Stimulated activated CD4-positive, alpha-beta T cell treated with anti-CD3 and anti-CD28 coated beads, TNF-alpha, amount 100 ng/mL, for 1 hour (primary cell): ENCODE measurements at places on chromosomes 7 and 10.

DNA sequence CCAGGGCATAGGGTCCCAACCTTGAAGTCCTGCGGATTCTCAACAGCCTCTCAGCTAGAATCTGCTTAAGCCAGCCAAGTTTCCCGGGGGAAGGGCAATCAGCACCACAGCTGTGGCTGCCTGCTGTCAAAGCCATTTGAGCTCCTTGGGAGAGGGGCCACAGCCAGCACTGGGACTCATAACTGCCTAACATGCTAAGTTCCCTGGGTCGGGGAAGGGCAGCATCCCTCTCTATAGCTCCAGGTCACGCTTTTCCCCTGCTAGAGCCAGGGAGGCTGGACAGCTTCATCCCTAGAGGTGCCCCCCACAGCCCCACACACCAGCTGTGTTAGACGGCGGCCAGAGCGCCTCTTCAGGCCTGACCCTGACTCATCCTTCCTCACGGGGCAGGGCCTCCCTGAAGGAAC lies 49.6 kb upstream of the PDE1C start:
- DNase-seq, result no peak

DNA sequence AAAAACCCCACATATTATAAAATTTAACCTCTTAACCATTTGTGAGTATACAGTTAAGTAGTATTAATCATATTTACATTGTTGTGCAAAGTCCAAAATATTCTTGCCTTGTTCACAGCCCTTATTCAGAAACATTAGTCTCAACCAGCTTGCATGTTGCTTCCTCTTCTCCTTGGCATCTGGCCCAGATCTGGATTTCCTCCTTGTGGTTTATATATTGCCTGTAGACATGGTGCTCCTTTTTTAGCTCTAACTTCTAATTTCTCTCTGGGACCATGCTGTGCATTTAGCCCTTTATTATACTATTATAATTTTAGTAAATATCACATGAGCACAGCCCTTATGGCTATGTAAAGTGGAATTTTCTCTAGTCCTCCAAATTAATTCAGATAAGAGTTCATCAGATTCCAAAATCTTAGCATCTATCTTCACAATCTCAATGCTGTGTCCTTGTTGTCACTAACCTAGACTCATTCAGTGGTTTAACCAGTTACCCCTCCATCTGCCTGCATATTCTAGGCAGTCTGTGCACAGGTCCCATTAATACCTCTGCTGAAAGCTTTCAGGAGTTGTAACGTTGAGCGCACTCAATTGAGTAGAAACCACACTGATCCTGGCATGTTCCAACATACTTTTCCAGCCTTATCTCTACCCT lies 7.9 kb downstream of the CPED1 start:
- no peak for DNase-seq

DNA sequence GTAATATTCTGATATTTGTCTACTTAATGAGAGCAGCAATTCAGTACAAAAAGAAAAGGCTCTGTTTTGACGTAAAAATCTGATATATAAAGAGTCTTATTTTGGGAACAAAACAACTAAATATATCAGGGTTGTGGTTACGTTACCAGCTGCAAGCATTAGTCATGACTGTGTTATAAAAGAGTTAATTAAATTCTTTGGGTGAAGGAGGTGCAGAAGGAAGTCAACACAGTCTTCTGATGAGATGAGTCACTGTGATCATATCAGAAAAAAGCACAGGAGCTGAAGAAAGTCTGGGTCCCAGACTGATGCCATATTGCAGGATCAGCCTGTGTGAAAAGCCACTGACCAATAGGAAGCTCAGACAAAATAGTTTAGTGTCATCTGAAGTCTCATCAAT lies 234.3 kb upstream of the TEX47 start:
- DNase-seq, result no peak

- no peak for DNase-seq
Measured at GRCh38 chr7:13047061-13047460, 359.6 kb downstream of the ARL4A start.

GRCh38 chr7:120828528-120828927 lies 29.4 kb downstream of the TSPAN12 start:
- no peak for DNase-seq

DNA sequence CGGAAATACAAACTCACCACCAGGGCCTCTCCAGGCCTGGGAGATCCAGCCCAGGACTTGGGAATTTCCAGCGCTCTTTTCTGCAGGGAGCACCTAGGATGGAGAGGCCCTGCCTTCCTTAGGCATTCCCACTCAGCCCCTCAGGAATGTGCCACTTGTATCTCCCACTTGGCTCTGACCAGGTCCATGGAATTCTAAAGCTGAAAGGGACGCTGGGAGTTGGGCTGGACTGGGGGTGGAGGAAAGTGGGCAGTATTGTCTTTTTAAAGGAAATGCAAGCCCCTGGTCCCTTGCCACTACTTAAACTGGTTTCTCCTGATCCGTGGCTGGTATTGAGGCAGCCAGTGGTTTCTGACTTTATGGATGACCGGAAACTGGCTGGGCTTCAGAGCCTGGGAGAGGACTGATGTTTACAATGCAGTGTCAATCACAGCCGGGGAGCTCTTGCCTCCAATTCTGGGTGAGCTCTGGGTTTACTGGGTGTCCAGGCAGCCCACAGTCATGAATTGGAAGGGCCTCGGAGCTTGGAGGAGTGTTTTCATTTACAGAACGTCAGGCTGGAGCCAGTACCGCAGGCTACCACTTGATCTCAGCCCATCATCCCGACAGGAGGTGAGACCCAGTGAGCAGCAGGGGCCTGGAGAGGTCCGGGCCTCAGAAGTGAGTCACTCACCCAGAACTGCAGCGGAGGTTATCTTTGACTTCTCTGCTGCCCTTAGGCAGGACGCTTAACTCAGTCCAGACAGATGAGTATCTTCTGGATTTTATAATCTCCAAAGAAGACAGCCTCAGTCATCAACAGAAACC lies 27.3 kb downstream of the AGAP3 start:
- no peak for DNase-seq

- no peak for DNase-seq
Measured at GRCh38 chr7:13633857-13634256, 355.6 kb downstream of the ETV1 start.

DNA sequence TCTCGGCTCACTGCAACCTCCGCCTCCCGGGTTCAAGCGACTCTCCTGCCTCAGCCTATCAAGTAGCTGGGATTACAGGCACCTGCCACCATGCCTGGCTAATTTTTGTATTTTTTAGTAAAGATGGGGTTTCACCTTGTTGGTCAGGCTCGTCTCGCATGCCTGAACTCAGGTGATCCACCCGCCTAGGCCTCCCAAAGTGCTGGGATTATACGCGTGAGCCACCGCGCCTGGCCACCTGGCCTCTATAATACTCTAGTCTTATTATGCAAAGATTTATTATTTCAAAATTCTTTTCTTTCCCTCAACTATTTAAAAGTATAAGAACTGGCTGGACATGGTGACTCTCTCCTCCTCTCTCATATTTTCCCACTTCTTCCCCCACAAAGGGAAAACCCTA lies 30.0 kb upstream of the C1GALT1 start:
- no peak for DNase-seq

- no peak for DNase-seq
Measured at GRCh38 chr10:77308084-77308732, 329.4 kb downstream of the KCNMA1 start.

GRCh38 chr7:138499340-138499739 lies 39.3 kb downstream of the TRIM24 start:
- DNase-seq, result no peak

DNA sequence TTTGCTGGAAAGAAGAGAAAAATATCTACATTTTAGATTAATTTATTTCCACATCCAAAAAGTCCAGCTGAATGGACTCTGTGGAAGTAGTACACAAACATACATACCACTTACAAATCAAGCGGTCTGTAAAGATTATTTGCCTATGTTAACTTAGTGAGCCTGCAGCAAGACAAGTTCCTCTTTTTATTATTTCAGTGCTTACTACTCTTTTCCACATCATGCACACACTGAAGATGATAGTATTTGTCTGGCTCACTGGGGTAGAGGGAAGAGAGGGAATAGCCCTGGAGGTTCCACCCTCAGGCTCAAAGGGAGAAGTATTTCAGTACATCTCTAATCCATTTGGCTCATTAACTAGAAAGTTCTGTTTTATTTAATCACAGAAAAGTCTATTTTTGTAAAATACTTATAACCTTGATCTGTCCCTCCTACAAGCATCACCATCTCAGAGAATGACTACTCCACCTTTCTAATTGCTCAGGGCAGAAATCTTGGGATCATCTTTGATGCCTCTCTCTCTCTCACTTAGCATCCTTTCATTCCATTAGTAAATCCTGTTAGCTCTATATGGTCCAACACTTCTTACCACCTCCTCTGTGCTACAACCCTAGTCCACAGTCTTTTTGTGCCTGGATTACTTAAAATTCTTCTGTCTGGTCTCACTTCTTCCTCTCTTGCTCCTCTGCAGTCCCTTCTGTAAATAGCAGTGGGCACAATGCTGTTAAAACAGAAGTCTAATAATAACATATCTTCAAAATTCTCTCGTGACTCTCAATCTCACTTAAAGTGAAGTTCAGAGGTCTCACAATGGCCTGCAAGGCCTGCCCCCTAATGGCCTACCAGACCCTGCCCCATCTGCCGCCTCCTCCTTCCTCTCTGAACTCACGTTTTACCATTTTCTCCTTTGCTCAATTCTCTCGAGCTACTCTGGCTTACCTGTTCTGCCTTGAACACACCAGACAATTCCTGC lies 64.3 kb upstream of the CCDC6 start:
- DNase-seq, result no peak

DNA sequence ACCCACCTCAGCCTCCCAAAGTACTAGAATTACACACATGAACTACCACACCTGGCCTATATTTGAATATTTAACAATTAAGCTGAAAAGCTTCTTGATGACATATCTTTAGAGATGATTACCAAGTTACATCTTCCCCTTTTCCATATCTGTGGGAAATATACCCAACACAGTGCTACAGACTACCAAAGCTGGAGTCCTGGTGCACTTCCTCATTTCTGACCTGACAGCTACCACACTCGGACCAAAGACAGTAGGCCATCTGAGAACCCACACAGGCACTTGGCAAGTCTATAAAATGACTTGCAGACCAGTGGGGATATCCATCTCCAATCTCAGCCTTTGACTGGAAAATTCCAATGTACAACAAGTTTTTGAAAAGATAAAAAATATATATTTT lies 270.4 kb upstream of the KLF14 start:
- DNase-seq, result no peak

DNA sequence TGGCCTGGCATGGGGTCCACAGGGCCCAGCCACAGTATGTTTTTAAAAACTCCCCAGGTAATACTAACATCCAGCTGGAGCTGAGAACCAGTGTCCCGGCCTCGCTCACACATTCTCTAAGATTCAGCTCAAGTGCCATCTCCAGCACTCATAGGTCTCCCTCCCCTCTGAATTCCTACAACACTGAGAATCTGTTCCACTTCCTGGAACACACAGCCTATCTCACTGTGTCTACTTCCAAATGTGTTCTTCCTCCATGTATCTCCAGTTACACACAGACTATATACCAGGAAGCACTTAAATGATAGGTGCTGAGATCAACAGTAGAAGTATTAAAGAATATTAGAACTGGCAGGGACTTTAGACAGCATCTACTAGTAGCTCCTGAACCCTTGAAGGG lies 10.7 kb downstream of the GOT1 start:
- DNase-seq, result no peak
